ENCODE measurements at places on chromosomes 13 and 19.
A peak's percentile ranks its signal among the peaks of the same experiment; 100 is the strongest.

DNA sequence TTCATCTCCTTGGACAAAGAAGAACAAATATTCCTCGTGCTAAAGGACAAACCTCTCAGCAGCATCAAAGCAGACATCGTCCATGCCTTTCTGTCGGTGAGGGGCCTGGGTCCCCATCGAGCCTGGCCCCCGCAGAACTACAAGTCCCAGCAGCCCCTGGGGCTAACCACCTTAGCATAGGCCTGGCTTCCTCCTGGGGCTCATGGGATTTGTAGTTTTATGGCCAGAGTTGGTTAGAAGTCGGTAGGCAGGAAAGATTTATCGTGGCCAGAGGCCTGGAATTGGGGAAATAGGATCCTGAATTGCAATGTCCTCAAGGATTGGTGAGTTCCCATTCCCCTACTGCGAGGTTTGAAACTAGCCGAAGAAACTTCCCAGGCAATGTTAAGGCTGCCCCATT, 19.6 kb downstream of the TMEM150B start:
- peak; percentile 56 for DNase-seq

DNA sequence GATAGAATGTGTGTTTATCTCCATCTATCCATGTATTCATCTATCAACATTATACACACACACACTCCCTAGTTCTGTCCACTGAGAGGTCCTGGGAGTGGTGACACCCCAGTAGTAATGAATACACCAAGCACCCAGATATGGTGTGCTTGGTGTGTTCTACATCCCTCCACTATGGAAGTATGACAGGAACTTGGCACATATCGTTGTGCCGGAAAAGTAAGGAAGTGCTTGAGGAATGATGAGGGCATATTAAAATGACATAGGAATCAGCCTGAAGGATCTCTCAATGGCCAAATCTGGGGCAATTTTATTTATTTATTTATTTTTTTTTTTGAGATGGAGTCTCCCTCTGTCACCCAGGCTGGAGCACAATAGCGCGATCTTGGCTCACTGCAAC, 28.3 kb upstream of the FBXO17 start:
- no peak for DNase-seq

GRCh38 chr13:51704399-51705313, 99.3 kb downstream of the DHRS12 start:
- DNase-seq, result no peak

DNA sequence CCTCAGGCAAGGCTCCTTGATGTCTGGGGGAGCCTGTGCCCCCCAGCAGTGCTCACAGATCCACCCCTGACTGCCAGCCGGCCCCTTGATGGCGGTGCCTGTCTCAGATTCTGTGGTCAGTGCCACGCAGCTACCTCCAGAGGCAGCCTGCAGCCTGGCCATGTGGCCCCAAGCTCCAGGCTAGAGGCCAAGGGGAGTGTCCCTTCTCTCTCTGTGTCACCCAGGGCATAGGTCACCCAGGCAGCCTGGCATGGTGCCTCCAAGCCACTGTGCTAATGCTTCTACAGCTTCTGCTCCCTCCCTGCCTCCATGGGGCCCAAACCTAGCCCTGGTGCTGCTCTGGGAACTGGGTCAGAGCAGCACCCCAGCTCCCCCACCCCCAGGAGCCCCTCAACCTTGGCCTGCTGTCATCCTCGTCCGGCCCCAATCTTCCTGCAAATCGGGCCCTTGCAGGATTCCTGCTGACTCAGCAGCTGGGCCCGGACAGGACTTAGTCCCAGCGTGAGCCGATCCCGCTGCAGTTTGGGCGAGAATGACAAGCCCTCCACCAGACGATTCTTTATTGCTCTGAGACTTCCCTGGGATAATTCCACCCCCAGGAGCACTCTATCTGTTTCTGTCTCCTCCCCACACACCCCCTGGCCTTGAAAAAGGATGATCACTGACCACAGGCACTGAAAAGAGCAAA, 2.8 kb upstream of the ARL11 start:
- DNase-seq, result no peak

GRCh38 chr13:50829226-50829625, 14.3 kb downstream of the DLEU7 start:
- no peak for DNase-seq
